Stimulated activated naive CD8-positive, alpha-beta T cell treated with anti-CD3 and anti-CD28 coated beads, Interleukin-15, amount 100 ng/mL, for 72 hours (primary cell): ENCODE measurements at places on chromosomes 12 and 14.

GRCh38 chr12:123916729-123917128, 55.9 kb downstream of the CCDC92 start:
- DNase-seq, result peak; percentile 59

DNA sequence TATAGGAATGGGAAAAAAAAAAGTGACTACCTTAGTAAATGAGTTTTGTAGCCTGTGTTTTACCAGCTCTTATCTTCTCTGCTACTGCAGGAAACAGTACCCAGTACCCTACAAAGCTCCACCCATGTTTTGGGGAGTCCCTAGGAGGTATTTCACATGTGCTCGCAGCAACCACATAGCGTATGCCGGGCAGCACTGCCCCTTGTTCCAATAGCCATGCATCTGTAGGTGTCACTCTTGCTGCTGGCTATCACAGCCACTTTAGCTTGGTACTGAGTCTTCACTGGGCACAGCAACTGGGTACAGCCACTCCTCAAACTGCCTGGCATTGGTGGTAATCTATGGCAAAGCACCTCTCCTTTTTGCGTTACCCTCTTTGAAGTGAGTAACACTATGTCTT, 2.0 kb upstream of the MDM1 start:
- peak; percentile 62 for DNase-seq

- DNase-seq, result no peak
Measured at GRCh38 chr14:52846591-52846990, 55.2 kb upstream of the GNPNAT1 start.

GRCh38 chr12:80317307-80317706, 126.7 kb upstream of the PTPRQ start:
- no peak for DNase-seq

- DNase-seq, result no peak
Measured at GRCh38 chr12:90910958-90911357, 44.0 kb downstream of the CCER1 start.

GRCh38 chr12:132559652-132560363, 50.6 kb downstream of the LRCOL1 start:
- peak; percentile 34 for DNase-seq
